ENCODE measurements at places on chromosomes 12 and 14. TPM values are rescaled to one million over a fixed set of nuclear protein-coding genes. Genes with fewer than 3 reads are reported as not detected.

DNA sequence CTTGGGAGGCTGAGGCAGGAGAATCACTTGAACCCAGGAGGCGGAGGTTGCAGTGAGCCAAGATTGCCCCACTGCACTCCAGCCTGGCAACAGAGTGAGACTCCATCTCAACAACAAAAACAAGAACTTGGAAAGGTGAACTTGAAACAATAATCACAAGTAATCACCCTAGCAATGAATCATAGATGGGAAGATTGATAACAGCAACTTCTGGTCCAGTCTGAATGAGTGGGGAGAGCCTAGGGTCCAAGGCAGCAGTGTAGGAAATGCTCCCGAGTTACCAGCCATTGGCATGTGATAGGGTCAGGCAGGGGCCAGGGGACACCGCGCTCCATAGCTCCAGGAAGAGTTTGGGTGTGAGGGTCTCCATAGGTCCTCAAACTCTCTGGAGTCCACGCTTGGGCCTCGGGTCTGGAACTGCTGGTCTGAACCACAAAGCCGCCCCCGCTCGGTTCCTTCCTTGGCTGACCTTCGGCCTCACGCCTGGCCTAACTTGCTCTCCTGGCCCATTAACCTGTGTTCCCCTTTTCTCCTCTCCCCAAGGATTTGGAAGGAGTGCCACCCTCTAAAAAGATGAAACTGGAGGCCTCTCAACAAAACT, 19.9 kb upstream of the MLXIP start:
- peaks cover 8% of the 10 kb centered on the region for H3K27me3 ChIP-seq
- no peaks in the 10 kb centered on the region for H3K36me3 ChIP-seq
- peaks cover 10% of the 10 kb centered on the region for H3K4me1 ChIP-seq
- DNase-seq, result no peak

GRCh38 chr14:104184506-104184905, 46.1 kb downstream of the KIF26A start:
- H3K27ac ChIP-seq, result no peak overlapping the region
- no peak for DNase-seq
- H3K4me3 ChIP-seq, result no peak overlapping the region

GRCh38 chr12:60100852-60101251, 505.0 kb downstream of the SLC16A7 start:
- peaks cover 3% of the 10 kb centered on the region for H3K36me3 ChIP-seq
- H3K4me1 ChIP-seq, result no peaks in the 10 kb centered on the region
- no peak overlapping the region for H3K27ac ChIP-seq

DNA sequence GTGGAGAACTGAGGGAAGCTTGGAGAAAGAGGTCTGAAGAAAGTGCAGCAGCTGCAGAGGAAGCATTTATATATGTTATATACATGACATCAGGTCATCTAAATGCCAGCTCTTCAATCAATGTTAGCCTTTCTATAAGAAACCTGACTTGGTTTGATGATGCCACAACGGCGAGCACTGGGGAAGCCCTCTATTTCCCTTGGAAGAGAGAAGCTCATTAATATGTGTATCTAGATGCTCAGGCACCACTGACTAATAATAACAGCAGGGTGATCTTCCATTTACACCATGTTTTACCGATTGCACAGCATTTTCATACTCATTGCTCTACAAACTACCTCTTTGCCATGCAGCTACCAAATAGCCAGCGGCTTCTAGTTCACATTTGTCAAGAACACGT, 811 bp downstream of the ACYP1 start:
- DNase-seq, result no peak
- no peak overlapping the region for H3K27ac ChIP-seq
- peaks cover 4% of the 10 kb centered on the region for H3K36me3 ChIP-seq
- peak overlapping the region; percentile 98 for H3K4me3 ChIP-seq
- H3K27me3 ChIP-seq, result peaks cover 2% of the 10 kb centered on the region

GRCh38 chr12:6476489-6476888, 6.0 kb upstream of the VAMP1 start:
- DNase-seq, result no peak
- no peak overlapping the region for H3K4me3 ChIP-seq
- H3K27me3 ChIP-seq, result peaks cover 8% of the 10 kb centered on the region
- peaks cover 1% of the 10 kb centered on the region for H3K4me1 ChIP-seq

GRCh38 chr12:99611599-99611998, 36.0 kb upstream of the GARIN6 start:
- no peak overlapping the region for H3K4me3 ChIP-seq
- no peaks in the 10 kb centered on the region for H3K36me3 ChIP-seq
- H3K27me3 ChIP-seq, result peaks cover 1% of the 10 kb centered on the region
- H3K27ac ChIP-seq, result no peak overlapping the region

GRCh38 chr12:128643155-128643554, 180.6 kb downstream of the SLC15A4 start:
- H3K27ac ChIP-seq, result no peak overlapping the region
- H3K27me3 ChIP-seq, result peaks cover 2% of the 10 kb centered on the region
- DNase-seq, result no peak
- H3K36me3 ChIP-seq, result peaks cover 9% of the 10 kb centered on the region

GRCh38 chr14:73700325-73700724, 13.9 kb downstream of the PNMA1 start:
- no peaks in the 10 kb centered on the region for H3K27me3 ChIP-seq
- H3K4me3 ChIP-seq, result no peak overlapping the region
- H3K4me1 ChIP-seq, result no peaks in the 10 kb centered on the region

DNA sequence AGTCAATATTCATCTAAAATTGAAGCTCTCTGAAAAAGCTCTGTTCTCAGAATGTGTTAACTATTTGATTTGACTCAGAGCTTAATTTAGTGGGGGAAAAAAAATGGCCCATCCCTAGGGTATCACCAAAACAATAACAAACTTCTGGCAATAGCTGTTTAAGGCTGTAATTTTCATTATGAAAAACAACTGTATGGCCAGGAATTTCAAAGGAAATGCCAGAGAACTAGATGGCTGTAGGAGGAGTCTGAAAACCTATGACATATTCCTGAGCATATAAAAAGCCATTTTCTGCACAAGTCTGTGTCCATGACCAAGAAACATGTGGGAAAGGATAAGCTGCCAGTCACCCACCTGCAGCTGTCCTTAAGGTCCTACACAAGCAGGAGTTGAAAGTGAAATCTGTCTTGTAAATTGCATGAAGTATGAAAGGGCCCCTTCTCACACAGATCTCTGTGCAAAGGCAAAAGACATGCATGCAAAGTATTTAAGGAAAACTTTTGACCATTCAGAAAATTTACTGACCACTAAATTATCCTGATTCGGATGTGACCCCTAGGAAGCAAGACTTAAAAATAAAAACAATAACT, 299.1 kb downstream of the BTG1 start:
- H3K36me3 ChIP-seq, result no peaks in the 10 kb centered on the region
- H3K4me3 ChIP-seq, result no peak overlapping the region
- DNase-seq, result no peak

GRCh38 chr14:31312934-31313333, 105.3 kb upstream of the HECTD1 start:
- H3K27me3 ChIP-seq, result no peaks in the 10 kb centered on the region
- no peaks in the 10 kb centered on the region for H3K36me3 ChIP-seq
- H3K27ac ChIP-seq, result no peak overlapping the region
- H3K4me3 ChIP-seq, result no peak overlapping the region
- DNase-seq, result no peak
- no peaks in the 10 kb centered on the region for H3K4me1 ChIP-seq

GRCh38 chr12:107684990-107685359, 624 bp upstream of the PWP1 start:
- peaks cover 10% of the 10 kb centered on the region for H3K4me1 ChIP-seq
- peak overlapping the region; percentile 96 for H3K4me3 ChIP-seq
- no peak for DNase-seq
- peaks cover 6% of the 10 kb centered on the region for H3K27me3 ChIP-seq

GRCh38 chr12:50985322-50985721, 33.0 kb downstream of the HIGD1C start:
- H3K4me1 ChIP-seq, result peaks cover 7% of the 10 kb centered on the region
- no peak for DNase-seq
- no peaks in the 10 kb centered on the region for H3K36me3 ChIP-seq
- H3K4me3 ChIP-seq, result no peak overlapping the region

DNA sequence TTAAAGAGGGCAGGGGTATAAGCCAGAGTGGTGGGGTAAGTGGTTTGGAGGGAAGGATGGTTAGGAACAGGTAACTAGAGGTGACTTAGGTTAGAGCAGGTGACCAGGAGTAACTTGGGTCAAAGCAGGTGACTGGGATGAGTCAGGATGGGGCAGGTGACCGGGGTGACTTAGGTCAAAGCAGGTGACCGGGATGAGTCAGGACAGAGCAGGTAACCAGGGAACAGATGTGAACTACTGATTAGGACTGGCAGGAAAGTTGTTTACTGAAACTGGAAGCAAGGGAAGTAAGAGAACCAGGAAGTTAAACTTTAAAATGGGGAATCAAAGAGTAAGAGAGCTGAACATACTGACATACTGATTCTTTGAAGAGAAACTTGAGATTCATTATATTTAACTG, 57.4 kb downstream of the FSCB start:
- no peaks in the 10 kb centered on the region for H3K36me3 ChIP-seq
- H3K4me1 ChIP-seq, result no peaks in the 10 kb centered on the region
- no peaks in the 10 kb centered on the region for H3K27me3 ChIP-seq
- H3K27ac ChIP-seq, result no peak overlapping the region

Gene KLRK1
- total RNA-seq, result not detected

Gene DHH
- 1.2 TPM for total RNA-seq

Gene OR4N2
- not detected for total RNA-seq

Gene PCNX1
- 62.5 TPM for total RNA-seq

Gene HHIPL1
- total RNA-seq, result 0.47 TPM

Gene PZP
- total RNA-seq, result not detected

Gene OTOGL
- 0.83 TPM for total RNA-seq

Gene TAS2R7
- 0.39 TPM for total RNA-seq

Gene ETFRF1
- total RNA-seq, result 14.9 TPM
